GM23248 (cell line): ENCODE measurements at places on chromosomes 7 and 10. TPM values are rescaled to one million over a fixed set of nuclear protein-coding genes. Genes with fewer than 3 reads are reported as not detected.

GRCh38 chr10:21125471-21126228 lies 228.5 kb upstream of the NEBL start:
- no peak for DNase-seq

GRCh38 chr7:45447296-45447695 lies 126.9 kb upstream of the ADCY1 start:
- DNase-seq: no peak

- DNase-seq: no peak
These were observed 177.0 kb downstream of the MYOF start for GRCh38 chr10:93305122-93305521.

CCL26 gene
- polyA plus RNA-seq: 2.2 and 2.3 TPM in 2 replicates

- no peak for DNase-seq
These were observed 89.6 kb upstream of the SMIM30 start for GRCh38 chr7:113207931-113208330.

- no peak for DNase-seq
These were observed 51.8 kb upstream of the PPP1R9A start for GRCh38 chr7:94855589-94855988.

DNA sequence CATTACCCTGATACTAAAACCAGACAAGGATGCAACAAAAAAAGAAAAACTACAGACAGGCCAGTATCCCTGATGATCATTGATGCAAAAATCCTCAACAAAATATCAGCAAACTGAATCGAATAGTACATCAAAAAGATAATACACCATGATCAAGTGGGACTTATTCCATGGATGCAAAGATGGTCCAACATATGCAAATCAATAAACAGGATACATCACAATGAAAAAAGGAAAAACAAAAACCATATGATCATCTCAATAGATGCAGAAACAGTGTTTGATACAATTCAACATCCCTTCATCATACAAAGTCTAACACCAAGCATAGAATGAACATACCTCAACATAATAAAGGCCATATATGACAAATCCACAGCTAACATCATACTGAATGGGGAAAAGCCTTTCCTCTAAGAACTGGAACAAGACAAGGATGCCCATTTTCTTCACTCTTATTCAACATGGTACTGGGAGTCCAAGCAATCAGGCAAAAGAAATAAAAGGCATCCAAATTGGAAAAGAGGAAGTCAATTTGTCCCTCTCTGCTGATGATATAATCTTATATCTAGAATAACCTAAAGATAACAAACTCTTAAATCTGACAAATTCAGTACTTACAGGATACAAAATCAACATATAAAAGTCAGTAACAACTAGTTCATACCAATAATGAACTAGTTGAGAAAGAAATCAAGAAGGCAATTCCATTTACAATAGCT lies 48.8 kb upstream of the ASAH2 start:
- no peak for DNase-seq

SLC13A1 gene
- not detected in 2 replicates for polyA plus RNA-seq

- peak; percentile 68 for DNase-seq
These were observed 132.7 kb downstream of the JCAD start for GRCh38 chr10:29926693-29927048.

ATG9B gene
- 0.79 and 0.81 TPM in 2 replicates for polyA plus RNA-seq

DNA sequence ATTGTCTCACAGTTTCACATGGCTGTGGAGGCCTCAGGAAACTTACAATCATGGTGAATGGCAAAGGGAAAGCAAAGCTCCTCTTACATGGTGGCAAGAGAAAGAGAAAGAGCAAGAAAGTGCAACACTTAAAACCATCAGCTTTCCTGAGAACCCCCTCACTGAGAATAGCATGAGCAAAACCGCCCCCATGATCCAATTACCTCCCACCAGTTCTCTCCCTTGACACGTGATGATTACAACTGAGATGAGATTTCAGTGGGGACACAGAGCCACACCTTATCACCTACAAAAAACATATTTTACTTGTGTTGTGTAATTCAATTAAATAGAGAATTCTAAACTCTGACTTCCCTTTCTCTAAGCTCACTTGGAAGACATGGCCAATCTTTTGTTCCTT lies 80.2 kb downstream of the SEMA3C start:
- no peak for DNase-seq

- DNase-seq: no peak
These were observed 123.8 kb downstream of the PTEN start for GRCh38 chr10:87987206-87987605.

DNA sequence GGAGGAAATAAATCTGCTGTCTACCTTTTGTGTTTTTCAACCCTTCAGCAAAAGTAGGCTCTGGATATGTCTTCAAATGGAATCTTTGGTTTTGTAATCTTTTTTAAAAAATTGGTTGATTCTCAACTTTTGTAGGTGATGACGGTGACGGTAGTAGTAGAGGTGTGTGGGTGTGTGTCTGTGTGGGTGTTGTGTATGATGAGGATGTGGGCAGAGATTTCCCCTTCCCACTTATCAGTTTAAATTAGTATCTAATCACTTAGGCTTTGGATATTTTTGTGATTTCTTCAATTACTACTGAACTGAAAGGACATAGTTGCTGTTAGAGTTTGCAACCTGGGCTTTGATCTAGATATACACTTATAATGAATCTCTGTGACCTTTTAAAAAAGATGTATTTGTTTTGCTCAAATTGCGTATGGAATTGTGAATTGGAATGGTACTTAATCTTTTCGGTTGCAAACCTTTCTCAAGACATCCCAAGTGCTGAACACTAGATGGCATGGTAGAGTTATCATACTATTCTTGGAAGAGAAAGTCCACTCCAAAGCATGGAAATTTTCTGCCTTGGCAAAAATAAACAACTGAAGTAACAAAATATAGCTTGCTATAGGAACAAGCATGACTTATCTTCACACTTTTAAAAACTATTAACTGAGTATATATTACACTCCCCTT lies 51.9 kb upstream of the A1CF start:
- peak; percentile 76 for DNase-seq

- peak; percentile 62 for DNase-seq
These were observed 3.0 kb downstream of the DOCK1 start for GRCh38 chr10:126908225-126908624.

OR6B1 gene
- not detected in 2 replicates for polyA plus RNA-seq

DNA sequence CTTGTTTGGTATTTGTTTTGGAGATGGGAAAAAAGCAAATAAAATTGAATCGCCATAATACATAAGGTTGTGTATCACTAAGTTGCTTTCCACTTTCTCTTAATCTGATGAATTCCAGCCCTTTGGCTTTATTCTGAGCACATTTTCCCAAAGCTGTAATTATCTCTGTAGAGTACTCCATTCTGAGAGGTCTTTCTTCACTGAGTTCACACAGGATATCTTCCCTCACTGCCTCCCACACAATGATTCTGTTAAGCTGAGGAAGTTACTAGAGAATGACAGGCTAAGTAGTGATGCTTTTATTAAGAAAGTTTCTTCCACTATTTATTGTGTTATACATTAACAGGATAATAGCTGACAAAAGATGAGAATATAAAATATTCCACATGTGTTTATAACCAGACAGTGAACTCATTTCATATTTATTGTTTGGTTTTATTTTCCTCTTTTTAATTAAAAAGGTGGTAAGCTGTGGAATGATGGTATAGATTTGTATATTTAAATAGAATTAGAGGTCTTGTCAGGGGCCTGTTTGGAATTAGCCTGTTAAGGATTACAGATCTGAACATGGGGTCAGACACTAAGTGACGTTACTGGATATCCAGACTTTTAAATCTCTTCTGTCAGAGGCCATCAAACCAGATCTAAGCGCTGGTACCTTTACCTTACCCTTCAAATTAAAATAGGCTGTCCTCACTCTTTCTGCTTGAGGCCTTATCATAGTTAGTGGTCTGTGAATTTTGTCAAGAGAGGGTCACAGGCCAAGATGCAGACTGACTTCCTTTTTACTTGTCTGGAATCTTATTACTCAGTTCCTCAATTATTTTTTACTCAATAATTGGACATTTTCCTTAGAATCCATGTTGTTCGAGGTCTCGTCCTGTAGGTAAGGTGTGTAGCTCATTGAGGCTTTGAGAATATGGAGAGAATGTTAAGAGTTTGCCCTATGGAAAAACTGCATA lies 8.4 kb downstream of the PLXDC2 start:
- DNase-seq: no peak

C10orf62 gene
- polyA plus RNA-seq: not detected in 2 replicates

LCOR gene
- polyA plus RNA-seq: 9.4 and 14.8 TPM in 2 replicates

- DNase-seq: no peak
These were observed 63.6 kb downstream of the ANKRD7 start for GRCh38 chr7:118288098-118288497.

DNA sequence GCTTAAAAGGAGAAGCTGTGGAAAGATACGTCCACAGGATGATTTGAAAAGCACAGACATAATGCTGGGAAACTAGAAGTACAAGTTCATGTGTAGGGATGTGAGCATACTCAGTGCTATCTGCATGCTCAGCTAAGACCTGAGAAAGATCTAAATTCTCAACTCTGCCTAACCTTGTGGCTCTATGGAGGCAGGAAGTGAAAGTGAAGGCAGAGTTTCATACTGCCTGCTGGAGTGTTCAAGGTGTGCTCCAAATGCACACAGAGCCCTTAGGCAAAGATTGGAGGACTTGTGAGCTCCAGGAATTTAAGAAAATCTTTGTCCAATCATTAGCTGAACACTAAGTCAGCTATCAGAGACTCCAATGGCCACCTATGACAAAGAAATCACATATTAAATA lies 190.9 kb downstream of the RNLS start:
- no peak for DNase-seq

GRCh38 chr7:43869867-43870240 lies 537 bp upstream of the MRPS24 start:
- DNase-seq: peak; percentile 96

RTKN2 gene
- polyA plus RNA-seq: 0.15 and 0.41 TPM in 2 replicates

DNA sequence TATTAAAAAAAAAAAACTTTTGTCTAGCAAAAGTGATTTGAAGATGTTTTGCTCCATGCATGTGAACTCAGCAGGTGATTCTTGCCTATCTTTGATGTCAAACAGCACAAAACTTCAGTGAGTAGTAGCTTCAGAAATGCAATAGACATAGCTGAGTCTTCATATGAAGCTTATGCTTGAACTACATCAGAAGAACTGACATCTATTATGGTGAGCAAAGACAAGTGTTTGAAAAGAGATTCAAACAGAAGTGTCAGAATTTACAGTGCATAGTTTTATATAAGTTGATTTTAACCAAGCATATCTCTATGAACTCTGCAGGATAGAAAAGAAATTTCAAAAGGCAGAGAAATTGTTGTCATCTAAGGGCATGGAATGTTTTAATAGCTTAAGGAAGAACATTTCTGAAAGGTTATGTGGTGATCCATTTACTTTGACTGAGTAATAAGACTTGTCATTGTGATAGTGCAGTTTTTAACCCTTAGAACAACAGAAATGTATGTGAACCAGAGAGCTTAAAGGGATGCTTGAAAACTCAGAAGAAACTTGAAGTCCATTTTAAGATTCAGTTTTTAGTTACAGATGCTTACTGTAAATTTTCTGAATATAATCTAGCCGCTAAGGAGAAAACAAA lies 351.4 kb downstream of the MDFIC start:
- no peak for DNase-seq

SEMA3E gene
- polyA plus RNA-seq: 0.35 and 0.43 TPM in 2 replicates

OPN1SW gene
- 2.2 and 2.6 TPM in 2 replicates for polyA plus RNA-seq

UNCX gene
- polyA plus RNA-seq: not detected in 2 replicates

TWIST1 gene
- 17.2 and 17.5 TPM in 2 replicates for polyA plus RNA-seq

GRCh38 chr7:64733550-64734240 lies 60.5 kb upstream of the ZNF138 start:
- no peak for DNase-seq

DNA sequence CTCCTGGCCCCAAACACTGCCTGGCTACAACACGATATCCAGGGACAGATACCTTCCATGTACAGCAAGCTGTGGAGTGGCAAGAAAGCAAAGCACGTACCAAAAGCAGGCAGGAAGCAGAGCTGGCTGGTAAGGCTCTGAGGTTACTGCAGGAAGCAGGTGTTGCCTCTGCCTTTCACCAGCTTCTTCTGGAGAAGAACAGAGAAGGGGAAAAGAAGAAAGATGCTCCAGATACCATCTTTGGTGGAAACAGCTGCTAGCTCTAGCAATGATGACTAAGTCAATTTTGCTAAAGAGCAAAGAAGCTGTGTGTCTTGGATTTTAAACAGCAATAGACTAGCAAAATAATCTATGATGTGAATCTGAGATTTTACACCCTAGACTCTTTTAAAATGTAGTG lies 34.9 kb upstream of the PRSS1 start:
- no peak for DNase-seq

DNA sequence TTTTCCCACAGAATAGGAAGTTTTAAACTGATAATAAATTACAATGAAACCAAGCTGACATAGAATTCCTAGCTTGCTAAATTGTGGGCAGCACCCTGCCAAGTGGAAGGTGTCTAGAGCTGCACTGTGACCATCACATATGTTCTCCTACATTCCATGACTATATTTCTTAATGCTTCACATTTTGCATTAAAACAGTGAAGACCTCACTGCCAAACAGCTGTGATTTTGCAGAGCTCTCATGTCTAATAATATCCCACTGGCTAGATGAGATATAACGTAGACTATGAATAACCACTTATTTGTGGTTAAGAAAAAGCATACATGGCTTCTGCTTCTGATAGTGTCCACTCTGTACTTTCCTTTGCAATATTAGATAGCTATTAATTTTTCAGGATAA lies 228.3 kb upstream of the TEX47 start:
- DNase-seq: no peak

DNA sequence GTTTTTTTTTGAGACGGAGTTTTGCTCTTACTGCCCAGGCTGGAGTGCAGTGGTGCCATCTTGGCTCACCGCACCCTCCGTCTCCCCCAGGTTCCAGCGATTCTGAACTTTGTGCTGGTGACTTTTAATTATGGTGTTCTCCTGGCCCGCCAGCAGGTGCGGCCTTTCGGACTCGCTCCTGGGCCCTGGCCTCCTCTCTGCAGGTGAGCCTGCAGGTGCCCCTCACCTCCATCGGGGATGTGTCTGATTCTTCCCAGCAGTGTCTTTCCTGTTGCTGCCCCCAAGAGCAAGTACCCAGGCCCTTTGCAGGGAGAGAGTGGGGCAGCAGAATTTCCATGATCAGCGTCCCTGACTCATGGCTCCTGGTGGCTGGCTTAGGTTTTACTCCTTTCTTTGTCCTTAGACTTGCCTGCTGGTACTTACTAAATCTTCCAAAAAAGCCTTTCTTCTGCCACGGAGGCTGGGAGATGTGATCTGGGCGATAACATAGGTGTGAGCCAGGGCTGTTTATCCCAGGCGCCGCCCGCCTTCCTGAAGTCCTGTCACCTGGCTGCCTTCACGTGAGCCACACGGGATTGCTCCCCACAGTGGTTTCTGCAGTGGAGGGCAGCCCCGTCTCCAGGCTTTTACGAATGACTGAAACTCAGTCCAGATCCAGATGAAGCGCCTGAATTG lies 10.7 kb downstream of the WIPI2 start:
- DNase-seq: no peak
